ENCODE measurements at places on chromosomes 1 and 21.
A peak's percentile ranks its signal among the peaks of the same experiment; 100 is the strongest.

DNA sequence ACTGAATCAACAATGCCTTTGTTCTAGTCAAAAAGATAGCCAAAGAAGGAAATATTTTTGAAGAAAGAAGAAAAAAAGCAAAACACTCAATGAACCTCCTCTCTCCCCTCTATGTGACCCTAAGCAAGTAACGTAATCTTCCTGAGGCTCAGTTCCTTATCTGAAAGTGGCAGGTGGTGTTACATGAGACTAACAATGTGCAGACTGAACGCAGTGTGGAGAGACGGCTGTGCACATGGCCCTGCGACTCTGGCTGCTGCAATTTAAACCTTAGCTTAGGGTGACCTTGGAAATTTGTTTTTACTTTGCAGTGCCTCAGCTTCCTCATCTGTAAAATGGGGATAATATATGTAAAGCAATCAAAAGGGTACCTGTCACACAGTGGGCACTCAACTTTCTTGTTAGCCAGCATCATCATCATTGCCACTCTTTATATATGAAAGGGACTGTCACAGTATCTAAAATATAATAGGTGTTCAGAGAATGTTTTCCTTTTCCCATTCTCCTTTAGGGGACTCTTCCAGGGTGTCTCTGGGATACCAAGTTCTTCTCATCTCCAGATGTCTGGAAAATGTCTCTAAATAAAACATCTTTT, 100.1 kb upstream of the JUN start:
- DNase-seq: no peak

DNA sequence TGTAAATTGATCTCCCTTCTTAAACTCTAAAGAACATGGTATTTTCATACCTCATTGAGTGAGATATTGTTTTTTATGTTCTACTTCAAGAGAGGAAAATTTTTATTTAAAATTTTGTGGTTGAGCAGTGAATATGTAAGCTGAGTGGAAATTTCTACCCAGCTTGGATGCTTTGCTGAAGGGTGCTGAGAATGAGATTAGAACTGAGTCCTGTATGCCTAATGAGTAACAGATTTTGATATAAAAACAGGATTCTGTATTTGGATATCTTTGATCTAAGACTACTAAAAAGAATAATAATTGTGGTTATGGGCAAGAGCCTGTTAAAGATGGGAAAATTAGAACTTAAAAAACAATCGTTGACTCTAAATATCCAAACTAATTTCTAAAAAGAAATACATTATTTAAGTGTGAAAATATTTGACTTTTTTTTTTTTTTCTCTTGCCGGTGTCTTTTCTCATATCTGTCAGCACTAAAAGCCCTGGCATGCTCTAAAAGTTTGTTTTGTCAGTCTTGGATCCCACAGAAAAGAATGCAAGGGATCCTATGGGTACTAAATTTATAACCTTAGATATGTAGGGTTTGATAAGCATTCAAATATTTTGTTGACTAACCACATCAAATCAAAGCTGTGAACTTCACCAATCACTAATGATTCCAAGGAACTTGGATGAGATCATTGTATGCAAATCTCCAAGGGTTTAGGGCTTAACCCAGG, 652.3 kb downstream of the PTPRC start:
- DNase-seq: no peak

DNA sequence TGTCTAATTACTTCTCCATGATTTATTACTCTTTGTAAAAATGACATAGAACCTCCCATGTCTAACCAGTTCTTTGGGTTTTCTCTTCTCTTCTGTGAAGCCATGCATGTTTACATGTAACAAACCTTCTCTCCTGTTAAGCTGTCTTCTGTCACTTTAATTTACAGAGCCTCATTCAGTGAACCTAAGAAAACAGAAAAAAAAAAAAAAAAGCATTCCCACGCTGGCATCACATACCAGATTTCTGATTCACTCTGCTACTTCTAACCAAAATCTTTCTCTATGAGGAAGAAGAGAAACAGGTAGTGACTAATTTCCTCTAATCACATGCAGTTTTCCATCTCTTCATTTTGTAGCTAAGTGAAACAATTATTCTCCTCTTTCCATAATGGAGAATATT, 141.4 kb upstream of the CXADR start:
- no peak for DNase-seq

GRCh38 chr1:234111458-234112142, 207.1 kb downstream of the SLC35F3 start:
- DNase-seq: peak; percentile 80

GRCh38 chr1:162458236-162458635, 39.4 kb upstream of the UHMK1 start:
- DNase-seq: no peak

DNA sequence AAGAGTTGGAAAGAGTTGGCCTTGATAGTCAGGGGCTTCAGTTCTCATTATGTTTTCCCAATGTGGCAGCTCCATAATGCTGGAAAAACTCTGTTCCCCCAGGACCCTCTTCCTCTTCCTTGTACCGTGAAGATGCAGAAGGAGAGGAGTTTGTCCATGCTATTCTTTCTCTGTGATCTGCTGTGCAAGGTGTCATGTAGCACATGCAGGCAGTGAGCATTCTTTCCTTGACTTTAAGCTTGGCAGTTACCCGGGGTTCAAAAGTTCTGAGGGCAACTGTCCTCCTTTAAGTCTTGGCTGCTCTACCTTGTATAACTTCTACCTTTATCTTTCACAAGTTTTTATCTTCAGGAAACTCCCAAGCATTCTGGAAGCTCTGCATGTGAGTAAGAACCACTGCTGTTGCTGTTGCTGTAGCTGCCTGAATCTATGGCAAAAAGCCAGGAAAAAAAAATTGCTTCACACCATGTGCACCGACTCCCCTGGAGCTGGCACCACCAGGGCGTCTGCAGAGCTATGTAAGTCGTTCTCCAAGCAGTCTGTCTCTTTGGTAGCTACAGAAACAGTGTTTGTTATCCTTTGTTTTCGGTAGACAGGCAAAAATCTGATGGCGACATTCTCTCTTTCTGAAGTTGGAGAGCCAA, 42.7 kb upstream of the SLC16A1 start:
- no peak for DNase-seq

DNA sequence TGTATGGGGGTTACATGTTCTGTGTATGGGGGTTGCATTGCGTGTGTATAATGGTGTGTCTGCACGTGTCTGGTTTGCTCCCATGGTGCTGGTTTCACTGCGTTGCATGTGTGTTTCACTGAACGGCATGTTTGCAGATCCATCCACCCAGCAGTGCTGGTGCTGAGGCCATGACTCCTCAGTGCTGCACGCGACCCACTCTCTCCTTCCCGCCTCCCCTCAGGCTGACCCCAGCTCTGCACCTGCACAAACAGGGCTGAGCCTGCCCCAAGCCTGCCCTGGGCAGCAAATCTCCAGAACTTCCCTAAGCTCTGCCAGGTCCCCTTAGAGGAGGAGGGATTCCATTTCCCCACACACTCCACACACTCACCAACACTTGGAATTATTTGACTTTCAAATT, 18.7 kb downstream of the ACTRT2 start:
- DNase-seq: no peak

DNA sequence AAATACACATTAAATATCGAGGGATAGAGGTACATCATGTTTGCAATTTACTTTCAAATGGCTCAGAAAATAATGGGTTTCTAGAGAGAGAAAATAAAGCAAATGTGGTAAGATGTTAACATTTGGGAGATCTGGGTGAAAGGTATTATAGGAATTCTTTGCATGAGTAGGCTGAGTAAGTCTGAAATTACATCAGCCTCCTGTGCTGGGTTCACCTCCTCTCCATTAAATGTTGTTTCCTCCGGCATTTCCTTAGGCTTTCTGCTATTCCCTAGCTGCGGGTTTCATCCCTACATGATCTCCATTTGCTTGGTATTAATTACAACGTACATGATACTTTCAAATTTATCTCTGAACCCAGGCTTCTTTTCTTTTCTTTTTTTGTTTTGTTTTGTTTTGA, 31.6 kb downstream of the ZMYND12 start:
- no peak for DNase-seq

DNA sequence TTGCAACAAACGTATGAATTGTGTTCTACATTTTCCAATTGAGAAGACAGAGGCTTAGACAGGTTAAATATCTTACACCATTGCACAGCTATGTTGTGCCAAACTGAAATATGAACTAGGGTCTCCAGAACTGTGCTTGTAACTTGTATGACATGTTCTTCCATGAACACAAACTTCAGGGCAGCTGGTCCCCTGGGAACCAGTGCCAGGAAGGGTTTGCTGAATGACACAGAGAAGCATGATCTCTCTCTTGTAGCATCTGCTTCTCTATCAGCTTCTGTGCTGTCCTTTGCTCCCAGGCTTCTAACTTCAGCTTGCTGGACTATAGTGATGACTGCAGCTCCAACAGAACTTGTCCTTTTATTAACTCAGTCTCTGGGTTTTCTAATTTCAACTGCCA, 385.5 kb downstream of the SIPA1L2 start:
- DNase-seq: no peak

GRCh38 chr1:55067022-55067778, 27.9 kb downstream of the PCSK9 start:
- DNase-seq: peak; percentile 97

- no peak for DNase-seq
These were observed 7.2 kb downstream of the ARF1 start for GRCh38 chr1:228089519-228090380.

DNA sequence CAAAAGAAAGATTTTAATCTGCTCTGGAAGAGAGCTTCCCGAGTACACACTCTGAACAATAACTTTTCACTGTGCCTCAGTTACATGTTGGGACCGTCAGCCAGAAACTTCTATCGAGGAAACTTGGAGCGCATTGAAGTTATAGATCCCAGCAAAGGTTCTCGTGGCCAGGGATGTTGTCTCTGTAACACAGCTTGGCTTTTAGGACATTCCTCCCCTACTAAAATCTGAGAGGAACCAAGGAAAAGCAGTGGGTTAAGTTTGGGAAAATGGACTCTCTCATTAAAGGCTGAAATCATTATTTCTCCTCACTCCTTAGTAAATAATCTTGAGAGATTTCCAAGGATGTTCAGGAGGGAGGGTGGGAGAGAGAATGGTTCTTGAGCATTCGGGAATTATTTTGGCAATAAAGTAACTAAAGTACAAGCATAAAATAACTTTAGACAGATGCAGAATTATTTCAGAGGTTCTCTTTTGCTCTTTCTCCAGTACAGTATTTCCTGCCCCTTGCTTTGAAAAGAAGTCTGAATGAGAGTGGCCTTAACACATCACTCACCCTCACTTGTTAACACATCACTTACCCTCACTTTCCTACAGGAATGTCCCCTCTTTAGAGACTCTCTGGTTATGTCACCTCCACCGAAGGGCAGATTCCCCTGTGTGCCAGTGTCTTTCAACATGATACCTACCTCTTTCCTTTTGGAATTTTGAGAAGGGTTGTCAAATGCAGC, 1.8 kb upstream of the NFIA start:
- no peak for DNase-seq

DNA sequence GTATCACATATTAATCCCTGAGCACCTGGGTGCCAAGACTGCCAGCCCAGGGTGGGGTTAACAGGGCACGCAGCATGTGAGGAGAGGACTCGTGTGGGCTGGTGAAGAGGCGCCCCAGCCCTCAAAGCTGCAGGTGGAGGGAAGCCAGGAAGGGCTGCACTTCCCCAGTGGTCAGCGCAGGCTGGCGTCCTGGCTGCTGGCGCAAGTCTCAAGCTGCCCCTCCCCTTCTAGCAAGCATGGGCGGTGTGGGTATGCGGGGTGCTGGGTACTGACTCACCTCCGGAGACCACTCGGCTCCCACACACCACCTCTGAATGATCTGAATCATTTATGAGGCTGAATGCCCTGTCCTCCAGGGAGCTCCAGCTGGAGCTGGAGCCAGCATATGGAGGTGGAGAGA, 44.0 kb downstream of the EIF2D start:
- no peak for DNase-seq

GRCh38 chr1:5580926-5581325, 411.3 kb downstream of the NPHP4 start:
- DNase-seq: peak; percentile 0

GRCh38 chr21:37787456-37787855, 128.8 kb downstream of the KCNJ6 start:
- DNase-seq: no peak

DNA sequence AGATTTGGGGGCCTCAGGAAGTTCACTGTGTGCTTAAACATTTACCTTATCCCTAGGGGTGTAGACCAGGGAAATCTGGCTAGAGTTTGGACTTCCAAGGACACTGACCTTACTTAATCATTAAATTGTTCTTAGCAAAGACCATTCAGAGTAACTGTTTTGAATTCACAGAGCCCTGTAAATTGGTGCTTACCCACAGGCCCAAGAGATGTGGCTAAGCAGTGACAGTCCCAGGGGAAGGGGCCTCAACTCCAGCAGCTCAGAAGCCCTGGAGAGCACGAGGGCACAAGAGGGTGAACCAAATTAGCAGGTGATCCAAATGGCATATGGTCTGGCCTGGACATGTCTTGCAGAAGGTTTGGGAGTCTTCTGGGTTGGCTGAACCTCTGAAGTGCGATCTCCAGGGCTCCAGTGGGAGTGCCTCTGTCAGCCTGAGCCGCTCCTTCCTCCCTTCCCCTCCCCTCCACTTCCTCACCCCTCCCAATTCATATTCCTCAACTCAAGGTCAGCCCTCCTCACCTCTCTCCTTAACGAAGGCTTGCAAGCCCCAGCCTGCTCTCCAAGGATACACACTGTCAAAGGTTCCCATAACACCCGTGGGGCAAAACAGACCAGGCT, 4.3 kb downstream of the PAQR7 start:
- DNase-seq: no peak

GRCh38 chr1:229230893-229231753, 39.8 kb upstream of the RAB4A start:
- DNase-seq: no peak

GRCh38 chr1:221076391-221076811, 197.2 kb downstream of the HLX start:
- DNase-seq: no peak

GRCh38 chr1:61192663-61193330, 110.4 kb downstream of the NFIA start:
- DNase-seq: no peak

DNA sequence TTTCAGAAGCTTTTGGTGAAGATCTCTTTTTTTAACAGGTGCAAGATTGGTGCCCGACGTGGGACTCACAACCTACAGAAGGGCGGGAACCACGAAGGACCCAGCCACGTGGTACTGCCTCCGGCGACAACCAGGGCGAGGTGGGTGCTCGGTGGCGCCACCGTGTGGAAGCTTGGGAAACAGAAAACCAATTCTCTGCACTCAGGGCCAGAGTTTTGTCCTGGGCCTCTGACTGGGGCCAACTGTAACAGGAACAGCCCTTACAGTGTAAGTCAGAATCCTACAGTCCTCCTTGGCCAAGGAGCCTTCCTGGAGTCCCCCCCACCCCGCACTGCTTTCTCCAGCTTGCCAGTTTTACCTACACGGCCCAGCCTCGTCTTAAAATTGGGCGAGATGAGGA, 11.6 kb upstream of the S100A7A start:
- no peak for DNase-seq

DNA sequence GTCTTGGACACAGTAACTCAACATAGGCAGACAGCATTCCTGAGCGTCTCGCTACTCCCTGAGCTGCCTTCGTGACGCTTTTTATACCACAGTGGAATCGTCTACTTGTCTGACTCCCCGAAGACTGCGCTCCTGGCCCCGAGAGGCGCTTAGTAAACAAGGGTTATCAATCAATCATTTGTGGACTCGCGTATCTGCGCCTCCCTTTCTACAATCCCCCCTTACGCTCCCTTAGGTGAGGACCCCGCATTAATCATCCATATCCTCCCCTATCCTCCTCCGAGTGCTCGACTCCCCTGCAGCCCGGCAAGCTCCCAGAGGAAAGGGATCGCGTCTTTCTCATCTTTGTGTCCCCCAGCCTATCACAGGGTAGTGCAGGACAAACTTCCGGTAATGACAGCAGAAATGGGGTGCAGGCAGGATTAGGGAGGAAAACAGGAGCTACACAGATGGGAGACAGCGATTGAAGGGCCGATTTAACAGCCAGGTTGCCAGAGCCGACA, 522 bp downstream of the TMEM59 start:
- DNase-seq: peak; percentile 75

GRCh38 chr1:114320586-114320985, 166.9 kb upstream of the SYT6 start:
- DNase-seq: no peak

Measured in posterior cingulate gyrus (tissue), 11 donors.